ENCODE measurements at places on chromosomes 5 and 9.

GRCh38 chr9:19030899-19031298 lies 2.1 kb downstream of the SAXO1 start:
- no peak for DNase-seq

GRCh38 chr9:79185866-79186265 lies 385.9 kb upstream of the TLE4 start:
- no peak for DNase-seq

GRCh38 chr5:90675222-90675621 lies 116.6 kb downstream of the ADGRV1 start:
- DNase-seq, result no peak

GRCh38 chr5:149414405-149415065 lies 35.4 kb upstream of the IL17B start:
- DNase-seq, result no peak

DNA sequence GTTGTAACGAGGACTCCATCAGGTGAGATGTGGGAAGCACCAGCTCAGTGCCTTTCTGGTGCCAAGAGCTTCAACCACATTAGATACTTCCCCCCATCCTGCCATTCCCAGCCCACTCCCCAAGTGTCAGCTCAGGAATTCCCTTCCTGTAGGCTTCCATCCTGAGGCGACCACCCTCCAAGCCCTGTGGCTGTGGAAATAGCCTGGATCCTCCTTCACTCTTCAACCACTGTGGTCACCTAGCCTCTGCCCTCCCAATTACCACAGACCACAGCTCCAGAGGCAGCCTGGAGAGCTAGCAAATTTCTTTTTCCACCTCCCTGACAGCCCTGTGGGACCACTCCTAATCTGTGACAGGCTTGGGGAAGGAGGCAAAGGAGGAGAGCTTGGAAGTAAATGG lies 219.8 kb upstream of the MAP3K1 start:
- DNase-seq, result no peak

- no peak for DNase-seq
These were observed 244.3 kb downstream of the DENND1A start for GRCh38 chr9:123685489-123686083.

- no peak for DNase-seq
These were observed 1017.8 kb upstream of the DMAC1 start for GRCh38 chr9:8817335-8817734.
